ENCODE measurements at places on chromosomes 5 and 9. TPM values are rescaled to one million over a fixed set of nuclear protein-coding genes. Genes with fewer than 3 reads are reported as not detected.

GRCh38 chr5:155189476-155189875, 175.9 kb downstream of the KIF4B start:
- no peak for DNase-seq

DNA sequence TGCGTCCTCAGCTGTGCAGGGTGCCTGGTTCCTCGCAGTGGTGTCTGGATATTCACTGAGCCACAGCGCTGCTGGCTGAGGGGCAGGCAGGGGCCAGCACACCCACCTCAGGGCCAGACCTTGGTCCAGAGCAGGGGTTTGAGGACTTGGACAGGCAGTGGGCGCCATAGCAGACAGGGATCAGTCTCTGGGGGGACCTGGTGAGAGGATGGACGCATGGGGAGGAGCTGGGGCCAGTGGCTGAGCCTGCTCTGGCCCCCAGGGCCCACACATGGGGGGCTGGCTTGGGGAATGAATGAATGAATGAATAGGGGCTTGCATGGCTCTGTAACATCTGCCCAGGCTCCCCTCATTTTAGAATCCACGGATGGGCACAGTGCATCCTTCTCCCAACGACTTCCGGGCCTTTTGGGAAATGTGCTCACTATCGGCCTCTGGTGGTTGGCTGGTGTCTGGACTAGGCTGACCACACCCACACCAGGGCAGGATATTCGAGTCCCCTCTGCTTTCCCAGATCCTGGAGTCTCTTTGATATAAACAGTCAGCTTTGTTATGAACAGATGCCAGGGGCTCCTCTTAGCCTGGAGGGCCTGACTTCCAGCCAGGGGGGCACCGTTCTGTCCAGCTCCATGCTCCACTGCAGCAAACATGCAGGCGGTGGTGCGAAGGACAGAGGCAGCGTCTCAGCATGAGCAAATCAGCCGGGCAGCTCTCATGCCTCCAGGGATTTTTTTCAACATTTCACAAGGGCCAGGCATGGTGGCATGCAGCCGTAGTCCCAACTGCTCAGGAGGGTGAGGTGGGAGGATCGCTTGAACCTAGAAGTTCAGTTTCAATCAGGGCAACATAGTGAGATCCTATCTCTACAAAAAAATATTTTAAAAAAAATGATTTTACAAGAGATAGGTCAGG, 62.6 kb downstream of the NEK6 start:
- peak; percentile 71 for DNase-seq

DNA sequence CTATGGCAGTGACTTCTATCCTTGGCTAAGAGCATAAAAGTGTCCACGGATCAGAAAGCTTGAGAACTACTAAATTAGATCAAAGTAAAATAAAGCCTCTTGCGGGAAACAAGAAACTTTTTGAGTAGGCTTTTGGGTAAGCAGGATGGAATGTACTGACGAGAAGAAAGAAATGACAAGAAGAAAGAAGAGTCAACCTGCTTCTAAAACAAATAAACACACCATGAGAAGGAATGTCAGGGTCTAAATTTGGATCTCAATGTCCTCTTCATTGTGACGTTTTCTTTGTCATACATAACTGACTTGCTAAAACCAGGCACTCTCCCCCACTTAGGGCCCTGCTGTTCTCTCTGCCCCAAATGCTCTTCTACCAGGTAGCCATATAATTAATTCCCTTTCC, 290.1 kb upstream of the PTGER4 start:
- no peak for DNase-seq

DNA sequence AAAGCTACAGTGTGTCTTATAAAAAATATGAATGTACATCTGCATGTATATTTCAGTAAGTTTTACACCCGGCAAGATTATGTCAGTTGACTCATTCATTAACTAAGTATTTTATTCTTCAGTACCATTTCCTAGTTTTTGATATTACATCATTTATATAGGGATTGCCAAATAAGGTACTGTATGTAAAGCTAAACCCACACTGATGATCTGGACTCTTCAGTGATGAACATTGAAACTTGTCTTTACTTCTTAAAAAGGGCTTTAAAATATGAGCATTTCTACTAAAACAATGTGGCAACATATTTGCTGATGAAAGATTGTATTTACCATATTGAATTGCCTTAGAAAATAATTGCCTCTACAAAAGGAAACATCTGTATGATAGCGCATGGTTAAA, 151.8 kb upstream of the TLX3 start:
- DNase-seq, result no peak

GRCh38 chr5:171342362-171343111, 33.5 kb downstream of the TLX3 start:
- peak; percentile 13 for DNase-seq

The TSSK1B gene
- not detected for total RNA-seq

The FAT2 gene
- 0.18 TPM for total RNA-seq

The WHRN gene
- total RNA-seq, result 56.5 TPM

Measured in dorsolateral prefrontal cortex (tissue), 122 donors.